ENCODE measurements at places on chromosomes 1 and 21.
A peak's percentile ranks its signal among the peaks of the same experiment; 100 is the strongest.

DNA sequence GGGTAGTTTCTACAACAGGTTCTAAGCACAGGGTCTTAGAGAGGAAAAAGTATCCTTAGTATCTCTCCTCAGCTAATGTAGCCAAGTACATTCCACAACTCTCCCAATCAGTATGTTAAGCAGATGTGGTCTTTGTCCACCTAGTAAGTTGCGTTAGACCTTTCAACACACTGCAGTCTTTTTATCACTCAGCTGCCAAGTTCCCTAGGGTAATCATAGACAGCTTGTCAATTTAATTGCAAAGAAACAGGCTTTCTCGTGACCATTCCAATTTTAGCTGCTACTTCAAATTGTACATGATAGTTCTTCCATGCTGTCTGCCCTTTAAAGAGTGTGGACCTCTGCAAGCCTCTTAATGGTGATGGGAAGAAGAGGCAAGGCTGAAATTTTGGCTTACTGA lies 211.8 kb upstream of the PKN2 start:
- DNase-seq = no peak

GRCh38 chr1:58763214-58763613 lies 20.6 kb downstream of the JUN start:
- DNase-seq = peak; percentile 89

GRCh38 chr1:62337706-62338631 lies 18.7 kb upstream of the KANK4 start:
- DNase-seq = no peak

- no peak for DNase-seq
Measured at GRCh38 chr1:5424802-5425703, 567.2 kb downstream of the NPHP4 start.

DNA sequence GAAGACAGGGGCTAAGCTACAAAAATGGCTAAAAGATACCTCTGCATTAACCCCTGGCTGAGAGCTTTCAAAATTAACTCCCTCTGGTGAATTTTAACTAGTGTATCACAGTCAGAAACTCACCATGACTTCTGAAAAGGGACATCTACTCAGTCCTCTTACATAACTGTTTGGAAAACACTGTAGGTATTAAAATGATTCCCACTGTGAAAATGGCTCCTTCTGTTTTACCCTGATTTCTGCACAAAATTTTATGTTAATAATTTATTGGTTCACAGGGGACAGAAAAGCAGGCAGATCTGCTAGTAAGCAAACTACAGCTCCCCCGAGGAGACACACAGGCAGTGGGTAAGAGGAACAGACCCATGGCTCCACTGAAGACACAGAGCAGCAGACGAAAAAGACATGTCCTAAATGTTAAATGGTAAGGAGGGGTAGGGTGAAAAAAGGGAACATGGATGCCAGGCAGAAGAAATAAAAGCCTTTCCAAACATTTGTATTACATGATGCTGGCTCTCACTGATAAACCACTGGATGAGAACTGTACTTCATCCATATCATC lies 111.7 kb downstream of the SLC45A1 start:
- DNase-seq = no peak

DNA sequence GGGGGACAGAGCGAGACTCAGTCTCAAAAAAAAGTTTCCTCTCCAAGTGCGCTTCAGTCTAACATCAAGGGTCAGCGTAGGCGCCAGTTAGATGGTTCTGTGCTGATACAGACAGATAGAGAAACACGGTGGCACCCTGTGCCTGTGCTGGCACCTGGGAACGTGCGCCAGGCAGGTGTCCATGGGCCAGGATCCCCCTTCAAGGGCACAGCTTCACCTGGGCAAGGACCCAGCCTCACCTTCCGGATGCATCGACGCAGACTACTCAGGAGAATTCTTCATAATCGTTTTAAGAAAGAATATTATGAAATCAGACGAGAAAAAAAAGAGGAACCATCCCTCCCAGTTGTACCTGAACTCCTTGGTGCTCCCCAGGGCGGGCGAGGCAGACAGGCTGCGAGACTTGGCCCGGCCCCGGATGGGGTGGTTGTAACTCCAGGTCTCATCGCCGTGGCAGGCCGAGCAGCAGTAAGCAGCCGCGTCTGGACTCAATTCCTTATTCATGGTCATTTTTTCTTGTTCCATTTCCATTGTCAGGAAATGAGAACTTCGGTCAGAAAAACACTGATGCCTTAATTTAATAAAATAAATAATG lies 13.3 kb downstream of the NADK start:
- no peak for DNase-seq

- DNase-seq = no peak
Measured at GRCh38 chr1:59560807-59561450, 253.8 kb upstream of the HOOK1 start.

GRCh38 chr21:41045534-41046268 lies 122.3 kb upstream of the BACE2 start:
- no peak for DNase-seq

- DNase-seq = peak; percentile 44
Measured at GRCh38 chr1:241323514-241324195, 33.4 kb downstream of the RGS7 start.

GRCh38 chr1:196680107-196680506 lies 28.3 kb downstream of the CFH start:
- DNase-seq = peak; percentile 68

DNA sequence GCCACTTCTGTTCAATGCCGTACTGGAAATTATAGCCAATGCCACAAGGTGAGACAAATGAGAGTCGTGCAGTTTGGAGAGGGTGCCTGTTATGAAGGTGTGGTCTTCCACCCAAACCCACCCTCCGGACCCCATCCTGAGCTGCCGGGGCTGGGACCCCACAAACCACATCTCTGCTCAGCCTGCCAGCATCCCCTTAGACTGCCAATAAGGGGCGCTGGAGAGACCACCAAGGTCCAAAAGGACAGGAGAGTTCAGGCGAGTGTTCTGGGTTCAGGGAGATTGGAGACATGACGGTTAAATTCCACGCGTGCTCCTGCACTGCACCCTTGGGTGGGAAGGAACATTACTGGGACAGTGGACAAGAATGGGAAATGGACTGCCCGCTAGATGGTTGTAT lies 48.7 kb upstream of the COL18A1 start:
- DNase-seq = no peak

GRCh38 chr1:154751690-154752089 lies 118.4 kb downstream of the KCNN3 start:
- DNase-seq = no peak

- DNase-seq = no peak
Measured at GRCh38 chr1:24908591-24909259, 21.4 kb downstream of the RUNX3 start.

GRCh38 chr1:243508303-243508713 lies 252.5 kb downstream of the SDCCAG8 start:
- no peak for DNase-seq

DNA sequence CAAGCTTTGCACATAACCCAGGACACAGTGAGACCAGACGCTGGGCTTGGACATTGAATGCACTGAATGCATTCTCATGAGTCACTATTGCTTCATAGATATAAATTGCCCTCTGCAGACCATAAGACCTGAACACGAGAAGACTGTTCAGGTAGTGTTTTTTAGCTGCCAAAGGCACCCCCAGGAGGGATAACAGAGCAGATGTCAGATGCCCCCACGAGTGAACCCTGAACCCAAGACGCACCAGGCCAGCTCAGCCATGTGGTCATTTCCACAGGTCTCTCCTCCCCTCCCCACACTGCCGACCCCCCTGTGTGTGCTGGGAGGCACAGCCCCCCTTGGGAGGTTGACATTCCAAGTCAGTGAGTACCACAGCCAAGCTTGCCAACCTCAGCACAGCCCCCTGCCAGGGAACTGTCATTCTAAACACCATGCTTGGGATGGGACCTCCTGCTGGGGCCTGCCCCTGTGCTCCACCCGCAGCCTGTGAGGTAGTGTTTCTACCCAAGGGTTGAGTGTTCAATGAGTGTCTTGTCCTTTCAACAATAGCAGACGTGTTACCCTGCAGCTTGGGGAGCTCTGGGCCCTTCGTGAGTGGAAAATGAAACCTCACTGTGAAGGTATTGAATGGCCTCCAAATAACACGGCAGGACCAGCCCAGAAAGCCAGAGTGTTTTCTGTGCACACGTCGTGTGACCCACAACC lies 68.2 kb downstream of the PSMG1 start:
- DNase-seq = peak; percentile 68

DNA sequence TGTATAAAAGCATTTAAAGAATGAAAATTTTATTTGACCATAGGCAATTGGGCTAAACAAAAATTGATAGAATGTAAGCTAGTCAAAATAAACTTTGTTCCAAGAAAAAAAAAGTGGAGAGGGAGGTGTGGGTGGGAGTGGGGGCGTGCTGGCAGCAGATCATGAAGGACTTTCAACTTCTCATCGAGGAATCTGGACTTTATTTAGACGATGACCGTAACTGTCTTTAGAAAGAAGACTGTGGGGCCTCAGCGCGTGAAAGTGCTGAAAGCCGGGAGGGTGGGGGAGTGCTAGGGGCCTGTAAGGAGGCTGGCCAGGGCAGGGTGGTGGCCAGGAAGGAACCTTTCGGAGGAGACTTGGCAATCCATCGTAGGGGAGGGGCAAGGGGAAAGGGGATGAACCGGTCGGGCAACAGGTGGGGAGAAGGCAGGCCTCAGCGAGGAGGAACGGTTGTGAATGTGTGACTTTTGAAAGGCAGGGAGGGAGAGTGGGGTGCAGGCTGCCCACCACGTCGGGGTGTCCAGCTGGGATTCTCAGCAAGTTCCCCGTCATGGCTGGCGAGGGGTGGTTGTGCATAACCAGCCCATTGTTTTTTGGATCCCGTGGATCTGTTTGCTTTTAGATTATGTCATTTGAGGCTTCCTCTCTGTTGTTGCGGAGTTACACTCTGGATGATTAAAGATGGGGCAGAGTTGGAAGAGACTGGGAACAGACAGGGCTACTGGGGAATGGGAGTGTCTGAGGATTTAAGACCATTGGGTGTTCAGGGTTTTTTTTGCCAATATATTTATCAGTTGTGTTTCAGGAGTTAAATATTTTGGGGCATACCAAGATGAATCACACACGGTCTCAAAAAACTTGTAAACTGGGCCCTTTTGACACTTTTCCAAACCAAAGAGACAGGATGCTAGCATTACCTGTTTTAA lies 35.5 kb downstream of the HUNK start:
- peak; percentile 34 for DNase-seq

DNA sequence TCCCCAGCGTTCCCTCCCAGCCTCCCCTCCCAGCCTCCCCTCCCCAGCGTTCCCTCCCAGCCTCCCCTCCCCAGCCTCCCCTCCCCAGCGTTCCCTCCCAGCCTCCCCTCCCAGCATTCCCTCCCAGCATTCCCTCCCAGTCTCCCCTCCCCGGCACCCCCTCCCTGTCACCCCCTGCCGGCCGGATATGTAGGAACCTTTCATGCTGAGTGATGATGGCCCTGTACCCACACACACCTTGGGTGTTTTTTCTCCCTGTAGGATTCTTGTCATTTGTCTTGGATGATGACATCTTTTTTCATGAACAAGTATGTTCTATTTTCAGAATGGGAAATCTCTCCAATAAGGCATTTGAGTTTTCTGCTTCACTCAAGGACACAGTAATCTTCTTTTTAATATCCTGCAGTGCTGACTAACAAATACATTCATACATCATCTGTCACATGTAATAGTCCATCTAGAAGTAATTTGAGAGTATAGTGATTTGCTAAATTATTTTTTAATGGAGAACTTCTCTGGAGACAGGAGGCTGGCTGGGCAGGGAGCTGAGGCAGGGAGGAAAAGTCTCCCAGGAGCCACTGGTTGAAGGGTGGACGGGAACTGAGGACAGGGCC lies 19.5 kb downstream of the FTCD start:
- no peak for DNase-seq

DNA sequence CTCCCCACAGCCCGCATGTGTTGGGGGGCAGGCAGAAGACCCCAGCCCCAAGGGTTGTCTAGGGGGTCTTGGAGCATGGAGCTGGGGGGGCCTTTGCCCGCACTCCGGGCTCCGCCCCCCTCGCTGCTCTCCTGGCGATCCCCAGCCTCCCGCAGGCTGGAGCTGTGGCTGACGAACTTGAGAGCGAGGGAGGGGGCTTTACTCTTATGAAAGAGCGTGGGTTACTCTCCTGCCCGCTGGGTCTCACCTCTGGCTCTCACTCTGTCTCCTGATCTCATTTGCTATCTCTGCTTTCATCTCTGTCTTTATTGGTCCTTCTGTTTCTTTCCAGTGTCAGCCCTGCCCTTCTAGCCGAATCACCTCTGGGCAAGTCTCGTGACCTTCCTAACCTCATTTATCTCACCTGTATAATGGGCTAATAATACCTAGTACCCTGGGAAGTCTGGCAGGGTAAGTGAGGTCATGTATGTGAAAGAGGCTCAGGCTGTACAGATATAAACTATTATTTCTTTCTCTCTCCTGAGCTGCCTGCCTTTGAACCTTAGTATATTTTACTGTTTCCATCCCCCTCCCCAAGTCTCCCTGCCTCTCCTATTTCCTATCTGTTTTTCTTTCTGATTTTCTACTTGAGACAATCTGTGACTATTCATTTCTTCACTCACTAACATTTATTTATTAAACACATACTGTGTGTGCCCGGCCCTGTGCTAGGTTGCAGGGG lies 731 bp downstream of the EFNA4 start:
- DNase-seq = peak; percentile 27

DNA sequence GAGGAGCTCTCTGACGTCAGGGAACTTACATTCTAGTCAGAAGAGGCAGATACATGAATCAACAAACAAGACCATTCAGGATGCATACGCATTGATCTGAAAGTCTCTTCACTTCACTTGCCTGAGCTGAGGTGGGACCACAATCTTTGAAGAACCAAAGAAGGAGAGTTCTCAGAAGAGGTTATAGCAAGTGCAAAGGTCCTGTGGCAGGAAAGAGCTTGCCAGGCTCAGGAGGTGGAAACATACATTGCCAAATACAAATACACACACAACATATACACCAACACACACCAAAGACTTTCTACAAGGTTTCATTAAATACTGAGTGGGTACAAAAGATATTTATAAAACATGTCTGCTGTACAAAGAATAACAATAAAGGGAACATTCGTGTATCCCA lies 86.8 kb upstream of the GJB5 start:
- no peak for DNase-seq

DNA sequence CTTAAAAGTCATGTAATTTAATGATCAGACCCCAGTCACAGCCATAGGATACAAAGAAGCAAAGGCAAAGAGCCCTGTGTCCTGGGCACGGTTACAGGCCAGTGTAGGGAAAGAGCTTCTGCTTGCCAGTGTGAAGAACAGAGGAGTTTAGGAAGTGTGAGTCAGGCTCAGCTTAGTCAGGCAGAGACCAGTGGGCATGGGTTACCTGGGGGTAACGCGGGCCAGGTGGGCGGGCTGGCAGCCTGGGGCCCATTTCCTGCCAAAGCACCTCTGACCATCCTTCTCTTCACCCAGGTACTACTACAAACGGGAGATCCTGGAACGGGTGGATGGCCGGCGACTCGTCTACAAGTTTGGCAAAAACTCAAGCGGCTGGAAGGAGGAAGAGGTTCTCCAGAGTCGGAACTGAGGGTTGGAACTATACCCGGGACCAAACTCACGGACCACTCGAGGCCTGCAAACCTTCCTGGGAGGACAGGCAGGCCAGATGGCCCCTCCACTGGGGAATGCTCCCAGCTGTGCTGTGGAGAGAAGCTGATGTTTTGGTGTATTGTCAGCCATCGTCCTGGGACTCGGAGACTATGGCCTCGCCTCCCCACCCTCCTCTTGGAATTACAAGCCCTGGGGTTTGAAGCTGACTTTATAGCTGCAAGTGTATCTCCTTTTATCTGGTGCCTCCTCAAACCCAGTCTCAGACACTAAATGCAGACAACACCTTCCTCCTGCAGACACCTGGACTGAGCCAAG lies 4.7 kb downstream of the ELF3 start:
- DNase-seq = no peak

Measured in EL (cell line).